SK-N-SH (cell line): ENCODE measurements at places on chromosomes 11 and 22. TPM values are rescaled to one million over a fixed set of nuclear protein-coding genes. Genes with fewer than 3 reads are reported as not detected.

- no peak for DNase-seq
These were observed 838 bp upstream of the MTFP1 start for GRCh38 chr22:30424534-30425326.

DNA sequence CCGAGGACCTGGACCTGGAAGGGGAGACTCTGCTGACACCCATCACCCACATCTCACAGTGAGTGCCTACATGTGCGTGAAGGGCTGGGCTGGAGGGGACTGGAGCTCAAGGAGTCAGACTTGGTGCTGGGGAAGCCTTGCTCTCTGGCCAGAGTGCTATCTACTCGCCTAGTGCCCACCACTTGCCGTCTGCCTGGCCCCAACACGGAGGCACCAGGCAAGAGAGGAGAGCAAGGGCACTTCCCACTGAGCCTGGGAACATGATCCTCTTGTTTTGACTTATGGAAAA, 37.8 kb downstream of the KCNQ1OT1 start:
- no peak for DNase-seq

GRCh38 chr11:14105446-14105845, 142.9 kb downstream of the SPON1 start:
- no peak for DNase-seq

The RIBC2 gene
- polyA plus RNA-seq = not detected in 2 replicates

The AIFM3 gene
- polyA plus RNA-seq = 1.3 and 1.7 TPM in 2 replicates
